ENCODE measurements at places on chromosomes 6 and 20.

- DNase-seq: no peak
Measured at GRCh38 chr6:43644940-43645612, at the start of gene RSPH9. RSPH9 (plus strand) TSS chr6:43645036; CDS start chr6:43645099, 63 bp downstream.

DNA sequence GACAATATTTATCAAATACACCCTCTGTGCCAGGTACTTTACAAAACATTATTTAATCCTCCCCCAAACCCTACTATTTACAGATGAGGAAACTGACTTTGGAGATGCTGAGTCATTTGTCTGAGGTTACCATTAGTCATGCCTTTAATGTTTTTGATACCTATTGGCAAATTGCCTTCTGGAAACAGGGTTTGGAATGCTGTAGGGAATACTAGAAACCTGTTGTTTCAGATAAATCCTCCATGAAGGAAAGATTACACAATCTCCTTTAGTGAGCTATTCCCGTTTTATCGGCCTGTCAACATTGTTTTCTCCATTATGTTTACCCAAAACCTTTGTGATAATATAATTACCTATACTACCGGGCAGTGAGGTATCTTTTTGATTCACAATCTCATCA, 93.6 kb upstream of the ADGRF1 start:
- no peak for DNase-seq

DNA sequence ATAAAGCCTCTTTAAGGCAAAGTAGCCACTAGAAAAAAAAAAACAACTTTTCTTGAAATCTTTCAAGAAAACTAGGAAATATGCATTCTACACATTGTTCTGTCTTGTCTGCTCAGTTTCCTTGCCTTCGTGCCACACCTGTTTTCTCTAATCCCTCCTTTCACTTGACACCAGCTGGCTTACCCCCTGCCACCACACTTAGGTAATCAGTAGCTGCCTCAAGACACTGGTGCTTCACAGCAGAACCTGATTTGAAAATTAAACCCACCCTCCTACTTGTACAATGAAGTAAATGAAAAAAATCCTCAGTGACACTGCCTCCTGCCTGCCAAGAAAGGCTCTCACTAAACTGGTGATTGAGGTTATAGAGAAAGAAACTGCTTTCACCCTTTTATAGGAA, 45.8 kb upstream of the SCML4 start:
- DNase-seq: no peak

- no peak for DNase-seq
Measured at GRCh38 chr20:5735845-5736510, 14.2 kb upstream of the SHLD1 start.

DNA sequence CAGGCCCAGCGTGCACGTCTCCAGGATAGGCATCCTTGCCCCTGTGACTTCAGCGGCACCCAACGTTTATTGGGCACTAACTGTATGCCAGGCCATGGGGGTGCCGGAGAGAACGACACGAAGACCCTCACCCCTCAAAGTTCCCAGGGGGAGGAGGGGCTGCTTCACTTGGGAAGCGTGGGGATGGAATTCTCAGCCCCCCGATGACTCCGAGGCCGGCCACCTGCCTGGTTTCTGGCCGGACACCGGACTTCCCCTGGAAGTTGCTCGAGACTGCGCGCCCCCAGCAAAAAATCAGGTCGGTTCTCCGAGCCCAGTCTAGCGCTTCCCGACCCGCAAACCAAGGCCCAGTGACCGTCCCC, 275 bp upstream of the MAVS start:
- no peak for DNase-seq

GRCh38 chr20:6855104-6855503, 87.6 kb downstream of the BMP2 start:
- DNase-seq: no peak
